NCI-H1417 treated with DMSO at 0.1 percent for 48 hours (cell line): ENCODE measurements at places on chromosomes 16 and 17.

- no peak for DNase-seq
These were observed 171.0 kb downstream of the CCDC182 start for GRCh38 chr17:57574040-57574513.

GRCh38 chr16:69851491-69852240, 89.5 kb downstream of the WWP2 start:
- no peak for DNase-seq

GRCh38 chr17:66551839-66552238, 249.4 kb downstream of the PRKCA start:
- DNase-seq = no peak

GRCh38 chr16:7124242-7124641, 208.4 kb upstream of the RBFOX1 start:
- DNase-seq = no peak

DNA sequence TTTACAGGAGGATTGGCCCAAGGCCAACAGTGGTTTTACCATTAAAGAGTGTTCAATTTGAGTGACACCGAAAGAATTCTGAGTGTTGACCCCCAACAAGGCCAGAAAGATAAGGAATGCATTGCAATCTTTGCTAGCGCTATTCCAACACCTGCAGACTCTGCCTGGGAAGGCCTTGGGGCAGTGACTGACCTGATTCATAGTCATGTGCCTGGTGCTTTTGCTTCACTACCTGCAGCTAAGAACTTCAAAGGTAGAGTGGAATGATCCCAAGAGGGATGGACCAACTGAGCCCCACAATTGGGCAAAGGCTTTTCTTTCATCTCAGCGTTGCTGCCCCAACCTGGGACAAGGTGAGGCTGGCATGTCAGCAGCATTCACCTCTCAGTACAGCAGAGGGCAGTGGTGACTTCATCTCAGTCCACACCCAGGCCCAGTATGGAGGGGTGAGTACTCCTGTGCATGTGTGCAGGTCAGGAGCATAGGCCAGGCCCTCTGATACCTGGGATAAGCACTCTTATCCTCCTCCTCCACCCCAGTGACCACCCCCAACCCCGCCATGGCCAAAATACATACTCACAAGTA, 149.6 kb upstream of the GNAO1 start:
- no peak for DNase-seq

DNA sequence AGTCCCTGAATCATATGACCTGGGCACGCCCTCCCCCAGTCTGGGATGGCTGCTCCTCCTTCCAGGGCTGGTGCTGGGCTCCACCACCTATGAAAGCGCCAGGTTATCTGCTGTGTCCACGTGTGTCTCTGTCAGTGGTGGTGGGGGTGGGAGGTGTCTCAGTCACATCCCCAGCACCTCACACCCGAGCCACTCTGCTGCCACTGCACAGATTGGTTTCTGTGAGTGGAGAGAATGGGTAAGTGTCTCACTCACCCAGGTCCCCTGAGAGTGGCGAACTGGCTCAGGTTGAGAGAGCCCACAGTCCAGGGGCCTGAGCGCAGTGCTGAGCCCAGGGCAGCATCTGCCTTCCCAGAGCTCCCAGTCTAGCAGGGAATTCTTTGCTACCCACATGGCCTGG, 79.0 kb downstream of the PLD6 start:
- DNase-seq = no peak

DNA sequence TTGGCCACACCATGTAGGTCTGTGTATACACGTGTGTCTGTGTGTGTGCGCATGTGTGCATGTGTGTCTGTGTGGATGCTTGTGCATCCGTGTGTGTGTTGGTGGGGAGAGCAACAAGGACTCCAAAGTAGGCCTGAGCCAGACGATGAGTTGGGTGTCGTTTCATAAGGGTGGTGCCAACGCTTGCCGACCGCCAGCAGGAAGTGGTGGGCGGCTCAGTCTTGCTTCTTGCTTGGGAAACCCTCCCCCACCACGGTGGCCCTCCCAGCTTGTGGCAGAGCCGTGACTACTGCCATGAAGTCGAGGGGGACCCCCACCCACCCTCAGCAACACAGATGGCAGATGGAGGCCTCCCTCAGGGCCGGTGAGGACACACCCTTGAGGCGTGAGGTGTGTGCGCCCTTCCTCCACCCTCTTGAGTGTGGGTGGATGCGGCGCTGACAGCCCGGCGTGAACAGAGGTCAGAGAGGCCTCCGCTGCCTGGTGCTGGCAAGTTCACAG, 17.5 kb downstream of the SBK1 start:
- no peak for DNase-seq

- DNase-seq = no peak
These were observed 387.5 kb upstream of the HSBP1 start for GRCh38 chr16:83420206-83420760.

GRCh38 chr17:50426814-50427787, 1.1 kb downstream of the ACSF2 start:
- no peak for DNase-seq

DNA sequence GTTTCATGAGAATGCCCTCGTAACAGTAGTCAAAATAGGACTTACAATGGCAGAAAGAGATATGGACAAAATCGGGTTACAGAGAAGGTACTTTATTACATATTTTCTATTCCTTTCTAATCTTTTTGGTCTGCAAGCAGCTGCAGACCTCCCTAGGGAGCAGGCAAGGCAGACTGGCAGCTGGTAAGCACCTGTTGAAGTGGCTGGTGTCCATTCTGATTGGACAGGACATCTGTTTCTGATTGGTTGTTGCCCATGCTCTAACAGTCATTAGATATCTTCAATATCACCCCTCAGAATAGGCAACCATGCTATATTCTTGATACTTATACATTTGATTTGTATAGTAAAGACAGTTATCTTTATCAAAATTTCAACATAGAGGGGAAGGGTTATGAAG, 606.3 kb downstream of the KCNJ2 start:
- no peak for DNase-seq

- DNase-seq = no peak
These were observed 31.7 kb downstream of the SGSM2 start for GRCh38 chr17:2369039-2369438.

DNA sequence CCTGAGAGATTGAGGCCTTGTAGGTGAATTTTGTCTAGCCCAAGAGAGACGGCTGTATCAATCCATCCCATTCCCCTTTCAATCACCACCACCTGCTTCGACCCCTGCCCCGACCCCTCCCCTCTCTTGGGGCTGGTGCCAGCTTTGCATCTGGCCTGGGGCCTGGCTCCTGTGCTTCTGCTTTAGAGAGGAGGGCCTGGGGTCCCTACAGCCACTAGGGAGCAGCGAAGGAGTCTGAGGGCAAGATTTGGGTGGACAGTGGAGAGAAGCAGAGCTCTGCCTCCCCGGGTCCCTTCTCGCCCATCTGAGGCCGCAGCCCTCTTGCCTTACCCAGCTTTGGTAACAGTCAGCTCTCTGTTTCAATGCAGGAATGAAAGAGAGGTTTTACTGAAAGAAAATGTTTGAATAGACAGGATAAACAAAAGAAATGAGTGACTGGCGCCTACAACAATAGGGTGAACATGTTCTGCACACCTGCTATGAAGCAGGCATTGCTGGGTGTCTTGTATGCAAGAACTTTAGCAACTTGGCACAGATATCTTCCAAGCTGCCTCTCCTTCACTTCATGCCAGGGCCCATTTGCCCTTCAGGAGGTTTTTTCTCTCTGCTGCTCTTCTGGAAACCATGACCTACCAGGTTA, 57.4 kb downstream of the SLC47A1 start:
- no peak for DNase-seq

DNA sequence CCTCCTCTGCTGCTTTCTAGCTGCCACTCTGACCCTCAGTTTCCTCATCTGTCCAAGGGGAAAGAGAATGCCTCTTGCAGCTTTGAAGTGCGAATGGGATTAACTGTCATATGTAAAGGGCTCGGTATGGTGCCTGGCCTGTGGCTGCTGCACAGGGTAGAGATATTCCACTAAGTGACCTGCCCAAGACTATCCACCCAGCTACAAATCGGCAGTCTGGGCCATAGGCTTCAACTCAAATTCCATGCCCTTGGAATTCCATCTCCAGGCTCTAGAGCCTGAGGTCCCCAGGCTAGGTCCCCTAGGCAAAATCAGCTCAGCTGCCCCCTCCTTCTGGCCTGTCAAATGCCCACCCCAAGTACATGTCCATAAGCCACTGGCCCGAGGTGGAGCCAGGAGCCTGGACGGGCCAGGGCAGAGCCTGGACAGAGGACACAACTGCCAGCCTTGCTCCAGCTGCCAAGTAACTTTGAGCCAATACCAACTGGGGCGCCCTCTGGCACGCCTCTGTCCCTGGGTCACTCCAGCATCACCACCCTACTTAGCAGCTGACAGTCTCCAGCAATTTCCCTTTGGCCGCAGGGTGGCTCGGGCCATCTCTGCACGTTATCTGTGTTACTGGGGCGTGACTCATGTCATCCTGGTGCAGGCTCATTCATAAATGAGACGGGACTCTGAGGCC, 57.2 kb downstream of the SDK2 start:
- no peak for DNase-seq

DNA sequence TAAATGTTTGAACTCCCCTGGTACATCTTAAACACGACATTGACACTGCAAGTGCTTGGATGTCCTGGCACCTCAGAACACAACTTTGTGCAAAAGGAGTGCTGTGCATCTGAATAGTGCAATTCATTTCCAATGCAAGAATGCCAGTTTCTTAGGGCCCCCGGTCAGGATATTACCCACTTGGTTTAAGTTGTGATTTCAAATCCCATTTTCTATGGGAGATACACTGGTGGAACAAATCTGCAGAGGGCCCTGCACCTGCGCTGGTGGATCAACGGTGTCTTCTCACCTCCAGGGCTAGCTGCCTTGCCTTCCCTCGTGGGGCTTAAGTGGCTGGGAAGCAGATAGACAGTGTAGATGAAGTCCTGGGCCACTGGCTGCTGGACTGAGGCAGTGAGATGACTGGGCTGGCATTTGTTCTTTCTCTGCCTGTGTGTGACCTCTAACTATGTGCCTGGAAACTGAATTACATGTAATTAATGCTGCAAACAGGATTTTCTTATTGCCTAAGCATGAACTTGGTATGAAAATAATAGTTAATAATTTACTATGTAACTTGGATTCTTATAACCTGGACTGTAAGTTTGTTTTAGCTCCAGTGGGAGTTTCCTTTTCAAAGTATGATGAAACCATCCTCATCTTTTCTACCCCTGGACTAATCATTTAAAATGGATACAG, 20.9 kb downstream of the HAPSTR1 start:
- DNase-seq = no peak

DNA sequence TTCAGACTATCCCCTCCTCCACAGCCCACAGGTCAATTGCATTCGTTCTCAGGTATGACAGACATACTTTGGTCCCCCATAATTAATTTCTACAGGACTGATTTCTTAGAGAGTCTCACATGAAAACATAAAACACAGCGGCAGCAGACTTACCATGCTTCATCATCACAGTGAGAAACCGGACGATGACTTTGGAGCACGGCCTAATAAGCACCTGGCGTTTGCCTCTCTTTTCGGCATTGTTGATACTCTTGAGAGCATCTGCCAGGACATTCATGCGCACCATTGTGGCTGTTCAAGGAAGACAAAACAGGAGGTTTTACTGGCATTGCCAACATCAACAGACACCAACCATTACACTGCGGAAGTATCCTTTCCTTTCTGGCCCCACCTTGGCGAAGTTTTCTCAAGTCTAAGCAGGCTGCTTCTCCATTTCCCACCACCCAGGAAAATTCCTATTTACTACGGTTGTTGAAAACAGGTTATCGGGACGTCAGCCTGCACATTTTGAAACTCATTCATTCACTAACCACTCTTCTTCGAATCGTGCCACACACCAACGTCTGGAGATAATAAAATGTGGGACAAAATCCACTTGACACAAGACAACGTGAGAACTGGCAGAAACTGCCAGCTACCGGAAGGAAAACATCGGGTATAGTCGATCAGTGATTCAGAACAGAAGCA, 1.2 kb downstream of the RPS15A start:
- DNase-seq = no peak

- peak; percentile 88 for DNase-seq
These were observed 9.2 kb downstream of the OR2C1 start for GRCh38 chr16:3364774-3365427.

DNA sequence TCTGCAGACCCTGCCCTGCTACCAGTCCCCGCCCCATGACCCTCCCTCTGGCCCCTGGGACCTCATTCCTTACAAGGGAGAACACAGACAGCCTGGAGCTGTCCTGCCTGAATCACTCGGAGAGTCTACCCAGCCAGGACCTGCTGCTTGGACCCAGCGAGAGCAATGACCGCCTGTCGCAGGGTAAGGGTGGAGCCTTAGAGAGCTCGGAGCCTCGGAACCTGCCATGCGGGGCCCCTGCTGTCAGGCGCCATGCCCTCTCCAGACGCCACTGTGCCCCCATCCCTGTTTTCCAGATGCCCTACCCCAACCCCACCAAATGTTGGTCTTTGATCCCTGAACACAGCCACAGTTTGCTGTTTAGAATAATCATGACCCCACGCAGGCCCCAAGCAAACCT, 5.6 kb downstream of the SH2B1 start:
- DNase-seq = no peak

DNA sequence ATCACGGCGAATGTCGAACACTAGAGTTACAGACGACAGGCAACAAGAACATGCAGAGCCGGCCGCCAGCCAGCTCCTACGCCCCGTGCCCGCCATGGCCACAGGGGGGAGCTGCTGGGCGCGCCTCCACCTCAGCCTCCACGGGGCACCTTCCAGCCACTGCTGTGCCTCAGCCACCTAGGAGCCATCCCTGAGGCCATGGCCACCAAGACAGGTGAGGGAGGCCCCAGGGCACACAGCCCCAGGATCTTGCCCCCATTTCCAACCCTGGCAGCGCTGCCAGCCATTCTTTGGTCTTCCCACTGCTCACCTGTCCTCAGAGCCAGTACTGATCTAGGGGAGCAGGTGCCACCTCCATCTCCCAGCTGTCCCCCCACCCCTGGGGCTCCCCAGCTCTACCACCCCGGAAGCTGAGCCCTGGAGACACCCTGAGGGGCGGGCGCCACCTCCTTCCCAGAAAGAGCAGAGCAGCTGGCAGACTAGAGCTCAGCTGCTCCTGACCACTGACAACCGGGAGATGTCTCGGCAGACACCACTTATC, 11.8 kb downstream of the GNPTG start:
- DNase-seq = no peak

GRCh38 chr16:2428051-2428783, 1.0 kb upstream of the CCNF start:
- DNase-seq = no peak

GRCh38 chr16:4288148-4288921, 15.5 kb upstream of the TFAP4 start:
- no peak for DNase-seq

GRCh38 chr16:19008245-19009169, 24.8 kb downstream of the TMC7 start:
- no peak for DNase-seq

GRCh38 chr17:51427856-51428255, 167.5 kb downstream of the UTP18 start:
- no peak for DNase-seq
